ENCODE measurements at places on chromosomes 4 and X.

GRCh38 chrX:16185725-16186136 lies 18.4 kb downstream of the MAGEB17 start:
- peak; percentile 36 for DNase-seq

DNA sequence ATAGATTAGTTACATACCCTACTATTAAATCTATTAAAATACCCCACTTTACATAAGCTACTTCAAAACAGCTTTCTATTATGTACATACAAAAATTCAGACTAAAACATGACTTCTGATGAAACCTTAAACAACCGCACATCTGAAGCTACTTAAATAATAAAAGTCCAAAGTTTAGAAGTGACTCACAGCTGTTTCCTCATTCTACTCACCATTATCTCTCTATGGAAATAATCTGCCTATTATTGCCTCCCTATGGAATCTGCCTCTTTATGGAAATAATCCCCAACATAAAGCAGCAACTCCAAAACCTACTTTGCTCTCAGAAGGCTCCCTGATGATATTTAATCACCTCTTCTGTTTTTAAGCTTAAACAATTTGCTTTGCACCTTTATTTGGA lies 15.7 kb upstream of the BANK1 start:
- DNase-seq: peak; percentile 56

DNA sequence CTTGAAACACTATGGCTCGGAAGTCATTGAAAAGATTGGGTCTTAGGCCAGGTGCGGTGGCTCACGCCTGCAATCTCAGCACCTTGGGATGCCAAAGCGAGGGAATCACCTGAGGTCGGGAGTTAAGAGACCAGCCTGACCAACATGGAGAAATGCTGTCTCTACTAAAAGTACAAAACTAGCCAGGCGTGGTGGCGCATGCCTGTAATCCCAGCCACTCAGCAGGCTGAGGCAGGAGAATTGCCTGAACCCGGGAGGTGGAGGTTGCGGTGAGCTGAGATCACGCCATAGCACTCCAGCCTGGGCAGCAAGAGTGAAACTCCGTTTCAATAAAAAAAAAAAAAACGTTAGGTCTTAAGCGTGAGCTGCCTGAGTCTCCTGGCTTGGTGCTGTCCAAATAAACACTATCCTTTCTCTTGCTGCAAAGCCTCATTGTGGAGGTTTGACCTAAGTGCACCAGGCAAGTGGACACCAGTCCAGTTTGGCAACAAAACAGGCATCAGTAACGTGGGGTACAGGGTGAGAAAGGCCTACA lies 185.9 kb downstream of the DHRSX start:
- no peak for DNase-seq

DNA sequence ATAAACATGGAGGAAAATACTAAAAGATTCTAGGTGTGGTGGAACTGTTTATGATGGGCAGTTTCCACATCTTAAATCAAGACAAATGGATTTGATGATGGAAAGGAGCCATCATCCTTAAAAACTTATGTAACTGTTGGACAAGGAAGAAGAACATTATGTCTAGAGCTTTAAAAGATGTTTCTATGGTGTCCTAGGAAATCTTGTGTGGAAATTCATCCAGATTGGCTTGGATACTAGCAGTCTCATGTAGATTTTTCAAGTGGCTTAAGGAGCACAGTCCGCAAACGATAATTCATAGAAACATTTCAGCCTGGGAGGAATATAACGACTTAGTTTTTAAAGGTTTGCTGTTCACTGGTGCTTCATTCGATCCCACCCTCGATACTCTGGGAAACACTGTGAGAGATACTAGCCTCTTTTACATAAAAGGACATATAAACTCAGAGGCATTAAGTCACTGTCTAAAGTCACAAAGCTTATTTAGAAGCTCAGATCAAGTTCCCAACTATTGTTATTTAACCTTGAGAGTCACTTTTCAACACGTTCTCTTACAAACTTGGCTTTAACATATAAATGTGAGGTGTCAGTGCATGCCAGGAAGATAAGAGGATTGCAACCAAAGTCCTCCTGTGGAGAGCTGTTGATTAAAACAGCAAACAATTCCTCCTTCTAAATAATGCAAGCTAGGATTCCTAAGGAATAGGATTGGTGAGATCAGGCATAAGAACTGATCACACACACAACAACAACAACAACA lies 135.7 kb upstream of the SCML1 start:
- no peak for DNase-seq

DNA sequence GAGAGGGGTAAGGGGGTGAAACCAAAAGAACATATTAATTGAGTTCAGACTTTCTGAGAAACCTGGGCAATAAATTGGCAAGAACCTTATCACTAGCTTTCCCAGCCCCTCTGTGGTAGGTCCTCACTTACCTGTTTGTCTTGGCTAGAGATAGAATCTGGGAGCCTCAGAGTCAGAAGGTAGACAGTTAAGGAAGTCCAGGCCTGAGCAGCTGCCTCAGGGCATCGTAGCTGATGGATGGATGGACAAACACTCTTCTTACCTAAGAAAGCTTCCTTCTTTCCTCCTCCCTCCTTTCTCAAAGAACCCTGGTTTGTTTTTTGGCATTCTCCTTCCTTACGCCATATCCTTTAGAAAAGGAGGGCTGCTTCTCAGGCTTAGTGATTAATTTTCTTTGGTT lies 24.4 kb downstream of the FRAS1 start:
- no peak for DNase-seq

- DNase-seq: no peak
Observed at GRCh38 chr4:109708990-109709389, 5.7 kb upstream of the CASP6 start.

GRCh38 chr4:56804551-56804950 lies 16.9 kb downstream of the SPINK2 start:
- no peak for DNase-seq

- DNase-seq: peak; percentile 48
Observed at GRCh38 chr4:69860052-69860451, at the start of gene SULT1E1. SULT1E1 (minus strand) TSS chr4:69860145; CDS start chr4:69857644, 2,501 bp downstream.

GRCh38 chr4:60019180-60019579 lies 1180.9 kb upstream of the ADGRL3 start:
- DNase-seq: no peak

DNA sequence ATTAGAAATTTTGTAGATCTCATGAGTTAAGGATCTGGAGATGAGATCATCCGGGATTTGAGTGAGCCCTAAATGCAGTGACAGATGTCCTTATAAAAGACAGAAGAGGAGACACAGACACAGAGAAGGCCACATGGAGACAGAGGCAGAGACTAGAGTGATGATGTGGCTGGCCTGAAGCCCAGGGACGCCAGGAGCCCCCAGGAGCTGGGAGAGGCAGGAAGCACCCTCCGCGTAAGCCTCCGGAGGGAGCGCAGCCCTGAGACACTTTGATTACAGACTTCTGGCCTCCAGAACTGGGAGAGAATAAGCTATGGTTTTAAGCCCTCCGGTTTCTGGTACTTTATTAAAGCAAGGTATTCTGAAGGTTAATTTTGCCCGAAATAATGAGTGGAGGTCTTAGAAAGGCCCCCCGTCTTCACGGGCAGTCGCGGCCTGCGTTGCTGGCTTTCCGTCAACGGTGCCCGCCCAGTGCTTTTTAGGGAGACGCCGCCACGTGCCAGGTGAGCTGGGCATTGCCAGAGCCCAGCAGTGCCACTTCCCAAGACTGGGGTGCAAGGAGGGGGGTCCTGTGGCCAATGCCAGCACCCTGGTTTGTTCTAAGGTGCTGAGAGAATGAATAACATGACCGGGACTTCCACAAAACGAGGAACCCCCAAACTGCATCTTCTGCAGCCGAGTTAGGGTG lies 8.1 kb downstream of the DHRSX start:
- DNase-seq: no peak

DNA sequence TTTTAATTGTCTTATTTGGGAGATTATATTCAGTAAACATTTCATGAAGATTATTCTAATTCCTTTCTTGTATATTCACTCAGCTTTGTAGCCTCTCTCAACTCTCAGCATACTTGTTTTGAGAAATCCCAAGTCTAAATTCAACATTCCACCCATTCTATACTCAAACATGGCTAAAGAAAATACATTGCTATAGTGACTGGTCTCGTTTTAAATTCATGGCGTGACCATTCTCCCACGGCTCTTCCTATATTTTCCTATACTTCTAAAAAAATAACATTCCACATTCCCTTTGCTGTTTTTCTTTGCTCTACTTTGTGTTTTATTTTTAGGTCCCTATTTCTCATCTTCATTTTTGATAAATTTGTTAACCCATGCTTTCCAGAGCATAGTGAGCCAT lies 49.2 kb upstream of the UGT2A1 start:
- no peak for DNase-seq

DNA sequence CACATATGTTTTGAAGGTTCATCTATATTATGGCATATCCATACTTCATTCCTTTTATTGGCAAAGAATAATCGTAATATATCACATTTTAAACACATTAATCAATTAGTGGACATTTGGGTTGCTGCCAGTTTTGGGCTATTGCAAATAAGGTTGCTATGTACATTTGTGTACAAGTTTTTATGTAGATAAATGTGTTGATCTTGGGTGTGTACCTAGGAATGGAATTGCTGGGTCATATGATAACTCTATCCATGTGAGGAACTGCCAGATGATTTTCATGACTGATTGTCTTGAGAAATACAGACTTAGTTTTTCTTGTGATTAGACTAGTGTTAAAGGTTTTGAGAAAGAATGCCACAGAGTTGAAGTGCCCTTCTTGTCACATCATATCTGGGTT lies 99.2 kb upstream of the RAB40AL start:
- DNase-seq: no peak

GRCh38 chr4:186557486-186557885 lies 2.1 kb upstream of the MTNR1A start:
- DNase-seq: peak; percentile 19

GRCh38 chr4:27176400-27176799 lies 315.8 kb downstream of the STIM2 start:
- peak; percentile 9 for DNase-seq

DNA sequence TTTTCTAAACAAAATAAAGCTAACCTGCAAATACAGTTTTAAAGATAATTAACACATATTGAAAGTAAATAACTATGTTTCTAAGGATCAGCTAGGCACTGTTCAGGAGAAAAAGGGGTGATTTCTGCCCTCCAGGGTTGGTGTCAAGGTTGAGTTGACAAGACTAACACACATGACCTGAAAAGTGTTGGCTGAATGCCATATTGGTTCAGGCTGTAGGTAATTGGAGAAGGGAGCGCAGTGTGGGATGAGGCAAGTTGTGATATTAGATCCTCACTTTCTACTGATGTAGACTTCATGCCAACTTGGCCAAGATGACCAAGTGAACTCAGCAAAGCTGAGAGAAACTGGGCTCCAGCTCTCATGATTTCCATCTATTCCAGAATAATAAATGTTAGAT lies 42.2 kb downstream of the PPM1K start:
- DNase-seq: no peak

DNA sequence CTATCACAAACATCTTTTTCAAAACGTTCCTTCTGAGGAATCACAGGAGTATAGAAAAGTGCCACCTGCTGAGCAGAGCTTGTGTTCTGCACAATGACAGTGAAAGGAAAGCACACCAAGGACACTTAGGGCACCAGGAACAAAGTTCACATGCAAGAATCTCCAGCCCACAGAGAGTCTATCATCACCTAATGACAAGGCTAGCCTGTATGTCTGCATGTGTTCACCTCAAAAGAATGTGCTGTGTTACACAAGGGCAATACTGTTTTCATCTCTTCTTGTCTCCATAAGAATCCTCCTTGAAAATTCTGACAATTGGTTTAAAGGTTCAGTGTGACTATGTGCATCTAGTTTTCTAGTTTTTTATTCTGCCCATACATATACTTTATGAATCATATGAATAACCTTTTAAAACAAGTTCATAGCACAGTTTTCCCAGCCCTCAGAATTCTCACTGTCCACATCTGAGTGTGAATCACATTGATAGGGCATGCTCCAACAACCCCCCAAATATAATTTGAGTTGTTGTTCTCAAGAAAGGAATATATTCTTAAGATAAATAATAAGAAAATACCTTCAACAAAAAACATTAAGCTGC lies 118.0 kb downstream of the PWWP3B start:
- no peak for DNase-seq

GRCh38 chrX:66717926-66718325 lies 79.0 kb upstream of the EDA2R start:
- DNase-seq: no peak

DNA sequence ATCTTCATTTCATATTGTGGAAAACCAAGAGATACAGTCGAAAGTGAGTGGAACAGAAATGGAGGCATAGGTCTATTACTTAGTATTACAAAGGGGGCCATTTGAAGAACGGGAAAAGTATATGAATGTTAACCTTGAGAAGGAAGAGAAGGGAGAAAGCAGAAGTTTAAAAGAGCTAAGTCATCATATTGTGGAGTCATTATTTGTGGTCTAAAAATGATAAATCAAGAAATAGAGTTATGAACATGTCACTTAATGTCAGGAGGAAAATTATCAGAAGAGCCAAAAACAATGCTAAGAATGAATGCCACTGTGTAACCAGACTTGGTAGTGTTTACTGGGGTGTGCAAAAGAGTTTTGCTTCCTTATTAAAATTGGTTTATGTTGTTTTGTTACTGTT lies 589.5 kb upstream of the LCORL start:
- DNase-seq: no peak

GRCh38 chr4:13378973-13379759 lies 105.0 kb downstream of the RAB28 start:
- DNase-seq: no peak

DNA sequence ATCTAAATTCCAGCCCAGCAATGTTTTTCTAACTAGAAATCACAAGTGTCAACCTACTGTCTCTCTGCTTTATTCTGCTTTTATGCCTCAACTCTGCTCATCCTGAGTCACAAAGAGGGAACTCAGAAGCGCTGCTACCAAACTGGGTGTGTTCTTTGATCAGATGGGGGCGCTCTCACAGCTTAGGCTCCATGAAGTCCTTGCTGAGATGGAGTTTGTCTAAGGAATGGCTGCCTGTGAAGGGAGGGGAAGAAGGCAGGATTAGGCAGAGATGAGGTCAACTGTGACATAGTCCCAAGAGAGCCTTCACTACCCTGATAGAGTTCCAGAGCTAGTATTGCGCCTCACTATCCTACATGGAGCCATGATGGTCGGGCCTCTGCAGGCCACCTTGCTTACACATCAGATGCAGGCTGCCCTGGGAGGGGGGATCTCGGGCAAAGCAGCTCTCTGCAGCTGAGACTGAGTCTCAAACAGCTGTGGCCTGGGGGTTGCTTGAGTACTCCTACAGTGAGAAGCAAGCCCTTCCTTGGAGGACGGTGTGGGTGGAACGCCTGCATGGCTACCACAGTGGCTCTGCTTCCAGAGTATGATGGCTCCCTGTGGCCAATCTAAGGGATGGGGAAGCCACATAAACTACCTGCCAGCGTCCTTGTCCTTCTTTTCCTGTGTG lies 219.9 kb downstream of the CCNG2 start:
- DNase-seq: no peak

DNA sequence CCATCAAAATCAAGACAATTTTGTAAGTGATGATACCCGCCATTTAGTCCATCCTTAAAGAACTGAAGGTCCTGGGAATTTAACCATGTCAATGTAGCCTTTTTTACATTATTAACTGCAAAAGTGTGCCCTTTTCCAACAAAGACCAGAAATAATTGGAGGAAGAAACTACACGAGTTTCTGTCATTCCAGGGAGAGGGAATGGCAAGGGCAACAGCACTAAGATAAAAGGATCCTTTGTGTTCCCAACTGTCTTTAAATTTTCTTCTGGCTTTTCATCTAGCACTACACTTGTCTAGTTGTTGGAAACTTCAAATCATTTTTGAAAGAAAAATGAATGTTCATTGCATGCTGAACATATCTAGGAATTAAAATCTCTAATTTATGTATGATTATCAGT lies 286.2 kb downstream of the GALNTL6 start:
- no peak for DNase-seq

Measured in fibroblast of skin of left biceps (primary cell).